ENCODE measurements at places on chromosomes 1 and 21.
A peak's percentile ranks its signal among the peaks of the same experiment; 100 is the strongest.

DNA sequence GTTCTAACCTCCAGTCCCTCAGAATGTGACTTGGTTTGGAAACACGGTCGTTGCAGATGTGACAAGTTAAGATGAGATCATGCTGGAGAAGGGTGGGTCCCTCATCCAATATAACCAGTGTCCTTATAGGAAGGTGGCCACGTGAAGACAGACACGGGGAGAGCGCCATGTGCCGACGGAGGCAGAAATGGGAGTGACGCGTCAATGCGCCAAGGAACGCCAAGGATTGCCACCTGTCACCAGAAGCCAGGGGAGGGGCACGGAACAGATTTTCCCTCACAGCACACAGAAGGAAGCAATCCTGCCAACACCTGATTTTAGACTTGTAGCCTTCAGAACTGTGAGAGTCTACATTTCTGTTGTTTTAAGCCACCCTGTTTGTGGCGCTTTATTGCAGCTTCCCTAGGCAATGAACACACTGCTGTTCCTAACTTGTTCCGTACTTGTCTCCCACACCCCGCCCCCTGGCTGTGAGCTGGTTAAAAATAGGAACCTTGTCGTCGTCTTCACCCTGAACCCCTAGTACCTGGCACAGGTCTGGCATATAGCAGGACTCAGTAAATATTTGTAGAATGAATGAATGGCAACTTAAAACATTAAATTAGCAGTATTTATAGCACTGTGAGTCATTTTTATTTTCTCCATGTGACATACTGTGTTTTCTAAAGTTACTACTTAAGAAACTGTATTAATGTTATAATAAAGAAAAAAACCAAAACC lies 14.2 kb downstream of the RIMS3 start:
- DNase-seq: no peak

DNA sequence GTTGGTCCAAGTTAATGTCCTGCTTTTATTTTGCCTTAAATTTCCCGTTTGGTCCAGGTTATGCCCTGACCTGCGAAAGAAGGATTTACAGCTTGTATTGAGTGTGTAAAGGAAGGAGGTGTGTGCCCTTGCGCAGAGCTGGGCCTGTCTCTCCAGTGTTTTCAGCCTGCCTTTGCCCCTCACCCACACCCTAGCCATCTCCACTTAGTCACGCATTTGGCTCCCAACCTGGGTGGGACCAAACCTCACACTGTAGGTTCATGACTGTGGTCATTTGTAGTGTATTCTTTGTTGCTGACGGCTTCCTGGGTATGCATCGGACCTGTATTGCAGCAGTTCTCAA lies 572 bp upstream of the SRSF10 start:
- DNase-seq: peak; percentile 51

DNA sequence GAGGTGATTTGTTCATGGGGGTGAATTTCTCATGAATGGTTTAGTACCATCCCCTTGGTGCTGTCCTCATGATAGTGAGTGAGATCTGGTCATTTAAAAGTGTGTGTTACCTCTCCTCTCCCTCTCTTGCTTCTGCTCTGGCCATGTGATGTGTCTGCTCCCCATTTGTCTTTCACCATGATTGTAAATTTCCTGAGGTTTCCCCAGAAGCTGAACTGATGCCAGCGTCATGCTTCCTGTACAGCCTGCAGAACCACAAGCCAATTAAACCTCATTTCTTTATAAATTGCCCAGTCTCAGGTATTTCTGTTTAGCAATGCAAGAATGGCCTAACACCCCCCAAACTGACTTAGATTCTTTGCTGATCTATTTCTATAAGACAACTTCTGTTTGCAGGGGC lies 249.4 kb upstream of the B3GALT2 start:
- no peak for DNase-seq

DNA sequence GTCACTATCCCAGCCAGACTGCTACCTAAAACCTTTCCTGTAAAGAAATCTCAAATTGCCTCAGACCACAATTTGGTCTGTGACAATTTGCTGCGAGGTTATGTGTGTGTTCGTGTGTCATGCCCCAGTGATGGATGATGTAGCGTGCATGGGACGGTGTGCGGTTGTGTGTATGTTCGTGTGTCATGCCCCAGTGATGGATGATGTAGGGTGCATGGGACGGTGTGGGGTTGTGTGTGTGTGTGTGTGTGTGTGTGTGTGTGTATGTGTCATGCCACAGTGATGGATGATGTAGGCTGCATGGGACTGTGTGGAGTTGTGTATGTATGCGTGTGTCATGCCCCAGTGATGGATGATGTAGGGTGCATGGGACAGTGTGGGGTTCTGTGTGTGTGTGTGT lies 9.4 kb downstream of the SELP start:
- DNase-seq: no peak

GRCh38 chr1:223540485-223541106 lies 124.9 kb downstream of the CAPN8 start:
- DNase-seq: no peak

GRCh38 chr21:42248783-42249597 lies 30.1 kb downstream of the ABCG1 start:
- DNase-seq: no peak
